ENCODE measurements at places on chromosomes 13 and 19. TPM values are rescaled to one million over a fixed set of nuclear protein-coding genes. Genes with fewer than 3 reads are reported as not detected.

- peak overlapping the region; percentile 100 for H3K4me3 ChIP-seq
- H3K27ac ChIP-seq: peak overlapping the region; percentile 50
- peaks cover 8% of the 10 kb centered on the region for H3K36me3 ChIP-seq
- peaks cover 21% of the 10 kb centered on the region for H3K4me1 ChIP-seq
Measured at GRCh38 chr19:50475736-50476223, 527 bp upstream of the EMC10 start.

DNA sequence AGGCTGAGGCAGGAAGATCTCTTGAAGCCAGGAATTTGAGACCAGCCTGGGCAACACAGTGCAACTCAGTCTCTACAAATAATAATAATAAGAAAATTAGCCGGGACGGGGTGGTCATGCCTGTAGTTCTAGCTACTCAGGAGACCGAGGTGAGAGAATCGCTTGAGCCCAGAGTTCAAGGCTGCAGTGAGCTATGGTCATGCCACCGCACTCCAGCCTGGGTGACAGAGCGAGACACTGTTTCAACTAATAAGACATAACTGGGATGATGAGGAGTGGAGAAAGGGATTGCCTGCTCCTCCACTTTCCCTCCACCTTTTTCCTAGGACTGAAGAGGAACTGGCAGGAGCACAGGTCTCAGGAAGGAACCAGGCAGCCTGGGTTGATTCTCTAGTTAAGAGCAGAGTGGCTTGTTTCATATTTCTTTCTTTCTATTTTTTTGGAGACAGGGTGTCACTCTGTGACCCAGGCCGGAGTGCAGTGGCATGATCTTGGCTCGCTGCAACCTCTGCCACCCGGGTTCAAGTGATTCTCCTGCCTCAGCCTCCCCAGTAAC is 4.6 kb upstream of the GPI start:
- peak overlapping the region; percentile 79 for H3K27ac ChIP-seq
- H3K27me3 ChIP-seq: no peaks in the 10 kb centered on the region
- H3K4me3 ChIP-seq: no peak overlapping the region
- H3K36me3 ChIP-seq: peaks cover 1% of the 10 kb centered on the region
- H3K4me1 ChIP-seq: peaks cover 39% of the 10 kb centered on the region

DNA sequence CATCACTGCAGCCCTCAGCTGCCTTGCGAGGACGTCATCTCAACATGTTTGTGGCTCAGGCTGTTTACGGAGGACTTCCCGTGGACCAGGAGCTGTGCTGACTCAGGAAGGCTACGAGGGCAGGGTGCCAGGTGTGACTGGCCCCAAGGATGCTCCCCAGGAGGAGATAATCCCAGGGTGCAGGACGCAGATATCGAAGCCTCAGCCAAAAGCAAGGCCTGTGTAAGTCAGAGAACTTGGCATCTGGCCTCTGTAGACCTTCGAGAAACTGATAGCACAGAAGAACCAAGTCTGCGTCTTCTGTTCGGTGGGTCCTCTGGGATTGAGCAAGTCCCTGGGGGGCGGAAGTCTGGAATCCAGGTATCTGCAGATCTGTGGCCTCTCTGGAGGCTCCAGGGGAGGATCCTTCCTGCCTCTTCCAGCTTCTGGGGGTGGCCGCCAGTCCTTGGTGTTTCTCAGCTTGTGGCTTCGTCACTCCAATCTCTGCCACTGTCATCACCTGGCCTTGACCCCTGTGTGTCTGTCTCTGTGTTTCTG is 2.6 kb upstream of the DOHH start:
- no peak for DNase-seq
- H3K36me3 ChIP-seq: no peaks in the 10 kb centered on the region
- peaks cover 23% of the 10 kb centered on the region for H3K4me1 ChIP-seq
- H3K27me3 ChIP-seq: no peaks in the 10 kb centered on the region
- no peak overlapping the region for H3K27ac ChIP-seq

DNA sequence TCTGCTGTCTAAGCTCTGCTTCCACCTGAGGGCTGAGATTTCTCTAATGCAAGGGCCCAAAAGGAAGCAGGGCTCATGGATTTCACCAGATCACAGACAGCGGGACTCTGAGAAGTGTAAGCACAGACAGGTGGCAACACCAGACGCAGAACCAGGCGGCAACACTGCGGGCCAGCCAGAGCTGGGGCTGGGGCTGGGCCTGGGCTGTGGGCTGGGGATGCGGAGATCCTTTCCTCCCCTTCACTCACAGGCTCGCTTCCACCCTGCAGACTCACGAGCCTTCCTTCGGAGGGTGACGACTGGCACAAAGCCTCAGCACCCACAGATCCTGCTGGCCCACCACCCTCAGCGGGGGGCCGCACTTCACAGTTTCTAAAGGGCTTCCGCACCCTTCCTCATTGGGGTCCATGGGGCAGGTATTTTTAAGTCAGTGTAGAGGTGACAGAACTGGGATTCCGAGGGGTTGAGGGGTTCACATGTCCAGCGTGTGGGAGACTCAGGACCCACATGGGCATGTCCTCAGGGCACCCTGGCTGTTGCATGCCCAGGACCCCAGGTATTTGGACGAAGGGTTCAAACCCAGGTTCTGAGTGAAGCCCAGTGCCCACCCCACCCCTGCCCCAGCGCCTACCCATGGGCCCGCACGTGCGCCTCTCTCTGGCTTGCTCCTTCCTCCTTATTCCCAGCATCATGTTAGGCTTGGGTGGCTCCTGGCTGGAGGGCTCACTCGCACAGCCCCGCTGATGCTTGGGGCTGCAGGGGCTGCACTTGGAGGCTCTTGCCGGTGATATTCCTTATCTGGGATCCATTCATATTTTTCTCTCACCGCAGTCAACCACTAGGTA is 137.3 kb upstream of the GPR12 start:
- H3K27ac ChIP-seq: no peak overlapping the region
- peaks cover 16% of the 10 kb centered on the region for H3K27me3 ChIP-seq

DNA sequence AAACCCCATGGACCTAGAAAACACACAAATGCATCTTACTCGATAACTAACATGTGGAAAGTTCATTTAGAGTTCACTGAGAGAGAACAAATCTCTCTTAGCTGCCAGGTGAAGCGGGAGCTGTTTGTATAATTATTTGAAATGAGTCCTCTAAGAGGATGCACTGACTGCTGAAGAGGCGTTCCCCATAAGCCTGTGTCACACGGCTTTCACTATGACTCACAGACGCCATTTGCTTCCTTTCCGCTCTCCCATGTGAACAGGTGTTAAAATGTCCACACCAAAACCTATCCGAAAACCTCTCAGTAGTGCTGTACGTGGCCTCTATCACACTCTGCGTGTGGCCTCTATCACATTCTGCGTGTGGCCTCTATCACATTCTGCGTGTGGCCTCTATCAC is 101.8 kb downstream of the SOX1 start:
- H3K4me3 ChIP-seq: no peak overlapping the region
- H3K27me3 ChIP-seq: 0 out of 2 replicates have a peak, but pooled peaks cover 3% of the 10 kb centered on the region
- no peaks in the 10 kb centered on the region for H3K4me1 ChIP-seq

GRCh38 chr13:36130193-36130551 is 1.0 kb downstream of the DCLK1 start:
- H3K27me3 ChIP-seq: no peaks in the 10 kb centered on the region
- no peaks in the 10 kb centered on the region for H3K36me3 ChIP-seq
- no peak overlapping the region for H3K27ac ChIP-seq
- no peak overlapping the region for H3K4me3 ChIP-seq
- no peak for DNase-seq

DNA sequence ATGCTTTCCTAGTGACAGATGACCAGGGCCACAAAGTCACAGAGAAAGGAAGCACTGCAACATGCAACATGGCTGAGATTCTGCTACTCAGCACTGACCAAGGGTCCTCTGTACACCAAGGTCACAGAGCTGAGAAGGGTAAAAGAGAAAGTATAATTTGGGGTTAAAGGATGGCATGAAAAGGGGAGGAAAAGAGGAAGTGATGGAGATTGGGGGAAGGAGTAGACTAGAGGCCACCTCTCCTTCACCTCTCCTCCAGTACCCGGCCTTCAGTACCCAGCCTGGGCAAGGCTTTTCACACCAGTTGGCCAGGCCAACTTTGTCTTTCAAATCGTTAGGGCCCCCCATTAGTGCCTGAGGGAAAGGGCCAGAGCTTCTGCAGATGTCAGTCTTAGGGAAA is 6.3 kb upstream of the RPS19 start:
- H3K4me3 ChIP-seq: no peak overlapping the region
- H3K27me3 ChIP-seq: peaks cover 39% of the 10 kb centered on the region
- H3K27ac ChIP-seq: no peak overlapping the region
- peaks cover under 1% of the 10 kb centered on the region for H3K4me1 ChIP-seq
- no peak for DNase-seq

- no peak for DNase-seq
- H3K36me3 ChIP-seq: no peaks in the 10 kb centered on the region
- H3K4me1 ChIP-seq: no peaks in the 10 kb centered on the region
- H3K4me3 ChIP-seq: no peak overlapping the region
- no peak overlapping the region for H3K27ac ChIP-seq
Measured at GRCh38 chr19:32819419-32820400, 49.9 kb downstream of the SLC7A9 start.

GRCh38 chr13:26658448-26659385 is 101.2 kb downstream of the WASF3 start:
- H3K27ac ChIP-seq: no peak overlapping the region
- no peaks in the 10 kb centered on the region for H3K4me1 ChIP-seq
- H3K27me3 ChIP-seq: peaks cover 44% of the 10 kb centered on the region
- no peak overlapping the region for H3K4me3 ChIP-seq
- no peaks in the 10 kb centered on the region for H3K36me3 ChIP-seq

DNA sequence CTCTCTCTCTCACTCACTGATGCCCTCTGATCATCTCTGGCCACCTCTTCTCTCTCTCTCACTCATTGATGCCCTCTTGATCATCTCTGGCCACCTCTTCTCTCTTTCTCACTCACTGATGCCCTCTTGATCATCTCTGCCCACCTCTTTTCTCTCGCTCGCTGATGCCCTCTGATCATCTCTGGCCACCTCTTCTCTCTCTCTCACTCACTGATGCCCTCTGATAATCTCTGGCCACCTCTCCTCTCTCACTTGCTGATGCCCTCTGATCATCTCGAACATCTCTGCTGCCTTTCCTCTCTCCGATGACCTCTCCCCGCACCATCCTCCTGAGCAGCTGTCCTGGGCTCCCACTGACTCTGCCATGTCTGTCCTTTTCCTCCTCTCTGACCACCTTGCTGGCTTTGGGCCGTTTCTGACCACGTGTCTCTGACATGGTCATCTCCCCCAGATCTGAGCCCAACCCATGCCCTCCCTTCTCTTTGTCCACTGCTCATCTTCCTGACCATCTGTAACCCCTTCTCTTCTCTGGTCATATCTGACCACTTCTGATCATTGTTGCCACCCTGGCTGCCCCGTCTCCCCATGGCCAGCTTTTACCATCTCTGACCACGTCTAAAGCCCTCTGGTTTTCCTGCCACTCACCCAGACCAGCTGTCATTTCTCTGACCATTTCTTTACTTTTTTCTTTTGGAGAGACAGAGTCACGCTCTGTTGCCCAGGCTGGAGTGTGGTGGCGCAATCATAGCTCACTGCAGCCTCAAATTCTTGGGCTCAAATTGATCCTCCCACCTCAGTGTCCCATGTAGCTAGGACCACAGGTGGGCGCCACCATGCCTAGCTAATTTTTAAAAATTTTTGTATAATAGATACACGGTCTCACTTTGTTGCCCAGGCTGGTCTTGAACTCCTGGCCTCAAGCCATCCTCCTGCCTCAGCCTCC is 2.4 kb downstream of the LRFN3 start:
- peaks cover 19% of the 10 kb centered on the region for H3K4me1 ChIP-seq
- no peaks in the 10 kb centered on the region for H3K36me3 ChIP-seq
- no peak overlapping the region for H3K27ac ChIP-seq
- H3K4me3 ChIP-seq: no peak overlapping the region
- DNase-seq: no peak

GRCh38 chr19:5247957-5248705 is 92.5 kb downstream of the PTPRS start:
- DNase-seq: no peak
- H3K27me3 ChIP-seq: no peaks in the 10 kb centered on the region
- no peaks in the 10 kb centered on the region for H3K4me1 ChIP-seq
- no peaks in the 10 kb centered on the region for H3K36me3 ChIP-seq

DNA sequence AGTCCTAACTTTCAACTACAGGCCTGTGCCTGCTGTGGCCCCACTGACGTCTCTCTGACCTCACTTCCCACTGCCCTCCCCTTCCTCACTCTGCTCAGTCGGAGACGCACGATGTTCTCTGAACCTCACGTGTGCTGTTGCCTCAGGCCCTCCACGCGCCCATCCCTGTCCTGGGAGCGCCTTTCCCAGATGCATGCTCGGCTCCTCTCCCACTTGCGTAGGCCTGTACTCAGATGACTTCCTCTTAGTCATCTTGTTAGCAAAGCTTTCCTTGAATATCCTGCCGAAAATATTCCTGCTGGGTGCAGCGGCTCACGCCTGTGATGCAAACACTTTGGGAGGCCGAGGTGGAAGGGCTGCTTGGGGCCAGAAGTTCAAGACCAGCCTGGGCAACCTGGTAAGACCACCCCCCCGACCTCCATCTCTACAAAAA is 9.3 kb upstream of the SYT5 start:
- peak overlapping the region; percentile 82 for H3K27ac ChIP-seq
- peak; percentile 88 for DNase-seq
- H3K4me3 ChIP-seq: peak overlapping the region; percentile 52
- peaks cover 33% of the 10 kb centered on the region for H3K4me1 ChIP-seq
- no peaks in the 10 kb centered on the region for H3K27me3 ChIP-seq

GRCh38 chr13:110633776-110634175 is 18.4 kb downstream of the NAXD start:
- no peaks in the 10 kb centered on the region for H3K4me1 ChIP-seq
- no peaks in the 10 kb centered on the region for H3K27me3 ChIP-seq
- DNase-seq: no peak
- peaks cover 28% of the 10 kb centered on the region for H3K36me3 ChIP-seq
- no peak overlapping the region for H3K4me3 ChIP-seq

DNA sequence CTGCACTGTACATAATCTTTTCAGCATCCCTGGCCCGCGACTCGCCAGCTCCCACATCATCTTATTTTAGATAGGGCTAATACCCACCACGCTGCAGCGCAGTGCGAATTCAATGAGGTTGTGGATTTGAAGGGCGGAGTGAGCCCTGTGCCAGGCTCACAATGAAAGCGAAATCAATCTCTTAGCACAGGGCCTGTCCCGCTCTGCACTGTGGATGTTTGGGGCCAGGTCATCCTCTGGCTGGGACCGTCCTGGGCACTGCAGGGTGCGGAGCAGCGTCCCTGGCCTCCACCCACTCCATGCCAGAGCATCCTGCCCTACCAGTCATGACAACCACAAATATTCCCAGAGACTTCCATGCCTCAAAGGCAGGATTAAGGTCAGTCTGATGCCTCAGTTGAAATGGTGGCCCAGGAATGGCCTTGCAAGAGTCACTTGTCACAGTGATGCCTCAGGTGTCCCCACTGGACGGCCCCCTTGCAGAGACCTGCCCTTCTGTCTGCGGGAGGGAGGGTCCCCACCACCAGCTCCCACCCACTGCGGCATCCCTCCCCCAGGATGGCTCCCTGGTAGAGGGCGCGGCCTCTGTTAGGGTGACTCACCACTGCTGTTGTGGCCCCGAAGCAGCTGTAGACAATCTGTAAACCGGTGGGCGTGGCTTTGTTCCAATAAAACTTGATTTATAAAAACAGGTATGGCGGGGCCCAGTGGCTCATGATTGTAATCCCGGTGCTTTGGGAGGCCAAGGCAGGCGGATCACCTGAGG is 5.6 kb downstream of the UHRF1 start:
- H3K27ac ChIP-seq: peak overlapping the region; percentile 98
- H3K4me3 ChIP-seq: peak overlapping the region; percentile 47
- peak; percentile 76 for DNase-seq
- no peaks in the 10 kb centered on the region for H3K27me3 ChIP-seq
- peaks cover 53% of the 10 kb centered on the region for H3K36me3 ChIP-seq

GRCh38 chr13:24267274-24267673 is 42.1 kb upstream of the C1QTNF9 start:
- no peak overlapping the region for H3K27ac ChIP-seq
- DNase-seq: no peak
- no peaks in the 10 kb centered on the region for H3K36me3 ChIP-seq
- H3K27me3 ChIP-seq: no peaks in the 10 kb centered on the region
- no peaks in the 10 kb centered on the region for H3K4me1 ChIP-seq

ARL11 gene
- not detected for total RNA-seq

ATP13A1 gene
- 73.7 TPM for total RNA-seq
